Stimulated activated CD4-positive, alpha-beta T cell treated with anti-CD3 and anti-CD28 coated beads, Interleukin-15, amount 100 ng/mL, for 1 hour (primary cell): ENCODE measurements at places on chromosomes 7 and 10.

- DNase-seq = no peak
Measured at GRCh38 chr7:148623586-148624282, 33.2 kb downstream of the C7orf33 start.

DNA sequence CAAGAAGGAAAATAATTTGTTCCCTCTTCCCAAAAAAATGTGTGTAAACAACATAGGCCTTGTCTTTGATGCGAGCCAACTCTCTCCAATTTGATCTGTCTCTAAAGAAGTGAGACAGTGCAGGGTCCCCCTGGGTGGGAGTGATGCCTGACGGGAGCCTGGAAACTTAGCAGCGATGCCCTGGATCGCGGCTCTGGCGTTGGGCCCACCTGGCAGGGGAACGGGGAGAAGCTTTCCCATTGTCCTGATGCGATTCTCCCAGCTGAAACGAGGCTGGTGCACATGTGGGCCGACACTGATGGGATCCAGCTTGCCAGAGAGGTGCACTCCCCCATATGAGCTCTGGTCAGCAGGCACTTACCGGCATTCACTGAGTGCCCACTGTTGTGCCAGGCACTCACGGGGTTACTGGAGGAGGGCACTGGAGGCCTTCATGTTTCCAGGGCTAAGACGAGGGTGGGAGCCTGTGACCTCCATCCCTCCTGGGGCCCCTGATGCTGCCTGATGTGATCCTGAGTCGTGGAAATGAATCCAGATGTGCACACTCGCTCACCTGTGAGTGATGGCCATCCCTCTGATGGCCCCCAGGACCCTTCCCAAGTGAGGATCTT is 132.8 kb downstream of the PTPN20 start:
- DNase-seq = no peak

- no peak for DNase-seq
Measured at GRCh38 chr10:61478621-61479312, 25.6 kb upstream of the TMEM26 start.

DNA sequence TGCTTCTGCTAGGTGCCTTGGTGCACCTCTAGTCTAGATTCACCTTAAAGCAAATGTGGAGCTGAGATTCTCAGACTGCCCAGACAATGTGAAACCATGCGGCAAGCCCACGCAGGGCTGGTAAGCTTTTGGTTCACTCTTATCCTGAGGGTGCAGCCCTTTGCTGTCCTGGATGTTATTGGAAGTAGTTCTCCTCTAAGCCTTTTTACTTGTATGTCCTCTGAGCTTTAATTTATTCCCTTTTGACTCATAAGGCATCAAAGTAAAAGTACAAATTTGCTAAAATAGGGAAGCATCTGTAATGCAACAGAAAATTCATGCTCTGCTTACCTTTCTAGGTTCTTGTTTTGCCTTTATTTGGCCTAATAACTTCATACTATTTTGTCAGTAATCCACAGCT is 186.8 kb downstream of the MACC1 start:
- DNase-seq = no peak

DNA sequence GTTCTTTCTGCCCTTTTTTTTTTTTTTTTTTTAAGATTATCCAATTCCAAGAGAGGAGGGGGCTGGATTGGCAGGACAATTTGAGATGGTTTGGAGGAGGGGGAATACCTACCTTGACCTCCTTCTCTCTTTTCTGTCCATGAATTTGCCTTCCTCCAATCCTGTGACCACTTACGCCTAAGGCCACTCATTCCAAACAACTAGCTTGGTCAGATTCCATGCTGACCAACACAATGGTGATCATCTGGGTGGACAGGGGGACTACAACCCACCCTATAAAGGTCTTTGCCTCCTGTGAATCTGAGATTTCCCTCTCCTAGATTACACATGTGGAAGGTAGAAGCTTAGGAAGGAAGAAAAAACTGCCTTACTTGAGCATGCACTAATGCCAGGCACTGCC is 2.3 kb upstream of the LDB1 start:
- no peak for DNase-seq

GRCh38 chr7:107276220-107276827 is 107.5 kb downstream of the HBP1 start:
- DNase-seq = no peak
